ENCODE measurements at places on chromosomes 2 and 18.

GRCh38 chr18:45107425-45107824 is 426.7 kb downstream of the SETBP1 start:
- H3K27ac ChIP-seq = no peak overlapping the region
- no peaks in the 10 kb centered on the region for H3K27me3 ChIP-seq
- no peak for DNase-seq
- H3K4me1 ChIP-seq = peaks cover 4% of the 10 kb centered on the region

DNA sequence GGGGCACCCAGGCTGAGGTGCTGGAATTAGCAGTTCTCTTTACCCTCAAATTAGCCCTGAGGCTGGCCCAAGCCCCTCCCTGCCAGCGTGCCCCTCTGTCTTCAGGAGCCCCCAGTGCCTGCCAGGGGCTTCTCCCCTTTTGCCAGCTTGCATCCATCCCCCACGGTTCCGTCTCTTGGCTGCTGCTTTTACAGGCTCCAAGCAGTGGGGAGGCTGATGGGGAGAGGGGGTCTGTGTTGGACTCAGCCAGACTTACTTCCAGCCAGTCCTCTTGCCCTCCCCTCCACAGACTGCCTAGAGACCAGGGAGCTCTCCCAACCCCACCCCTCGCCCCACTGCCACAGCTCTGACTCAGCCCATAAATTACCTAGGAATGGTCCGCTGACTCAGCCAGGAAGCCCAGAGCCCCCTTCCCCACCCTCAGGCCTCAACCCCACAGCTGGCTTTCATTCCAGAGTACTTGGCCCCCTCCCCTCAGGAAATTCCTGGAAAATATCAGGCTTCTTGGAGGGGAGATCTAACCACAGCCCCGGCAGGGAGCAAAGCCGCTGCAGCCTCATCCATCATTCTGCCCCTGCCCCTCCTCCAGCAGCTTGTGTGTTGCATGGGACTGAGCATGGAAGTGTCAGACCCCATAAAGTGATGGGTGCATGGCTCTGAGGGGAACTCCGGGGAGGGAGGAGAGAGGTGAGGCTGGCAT is 184.6 kb downstream of the ZFP36L2 start:
- H3K4me1 ChIP-seq = peaks cover 67% of the 10 kb centered on the region
- no peak for DNase-seq
- H3K27ac ChIP-seq = peak overlapping the region; percentile 82
- no peaks in the 10 kb centered on the region for H3K27me3 ChIP-seq

- H3K36me3 ChIP-seq = no peaks in the 10 kb centered on the region
- no peak for DNase-seq
- no peak overlapping the region for H3K27ac ChIP-seq
- H3K4me3 ChIP-seq = no peak overlapping the region
Measured at GRCh38 chr2:178419123-178419522, 31.9 kb downstream of the PRKRA start.

DNA sequence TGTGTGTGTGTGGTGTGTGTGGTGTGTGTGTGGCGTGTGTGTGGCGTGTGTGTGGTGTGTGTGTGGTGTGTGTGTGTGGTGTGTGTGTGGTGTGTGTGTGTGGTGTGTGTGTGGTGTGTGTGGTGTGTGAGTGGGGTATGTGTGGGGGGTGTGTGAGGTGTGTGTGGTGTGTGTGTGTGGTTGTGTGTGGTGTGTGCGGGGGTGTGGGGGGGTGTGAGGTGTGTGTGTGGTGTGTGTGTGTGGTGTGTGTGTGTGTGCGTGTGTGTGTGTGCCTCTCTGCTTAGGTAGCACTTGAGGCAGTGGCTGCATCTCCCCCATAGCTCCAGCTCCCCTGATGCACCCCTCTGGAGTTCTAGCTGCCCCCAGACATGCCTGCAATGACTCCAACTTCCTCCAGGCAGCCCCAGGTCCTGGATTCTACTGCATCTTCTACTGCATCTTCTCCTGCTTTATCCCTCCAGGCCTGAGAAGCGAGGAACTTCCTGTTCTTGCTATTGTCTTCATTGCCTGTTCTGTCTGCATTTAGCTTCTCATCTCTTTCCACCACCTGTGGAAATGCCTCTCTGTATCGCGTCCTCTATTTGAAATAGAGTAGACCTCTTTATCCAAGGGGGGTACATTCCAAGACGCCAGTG is 22.2 kb upstream of the MLPH start:
- H3K36me3 ChIP-seq = no peaks in the 10 kb centered on the region
- H3K27ac ChIP-seq = no peak overlapping the region
- H3K4me1 ChIP-seq = no peaks in the 10 kb centered on the region
- H3K4me3 ChIP-seq = no peak overlapping the region
- H3K27me3 ChIP-seq = no peaks in the 10 kb centered on the region

DNA sequence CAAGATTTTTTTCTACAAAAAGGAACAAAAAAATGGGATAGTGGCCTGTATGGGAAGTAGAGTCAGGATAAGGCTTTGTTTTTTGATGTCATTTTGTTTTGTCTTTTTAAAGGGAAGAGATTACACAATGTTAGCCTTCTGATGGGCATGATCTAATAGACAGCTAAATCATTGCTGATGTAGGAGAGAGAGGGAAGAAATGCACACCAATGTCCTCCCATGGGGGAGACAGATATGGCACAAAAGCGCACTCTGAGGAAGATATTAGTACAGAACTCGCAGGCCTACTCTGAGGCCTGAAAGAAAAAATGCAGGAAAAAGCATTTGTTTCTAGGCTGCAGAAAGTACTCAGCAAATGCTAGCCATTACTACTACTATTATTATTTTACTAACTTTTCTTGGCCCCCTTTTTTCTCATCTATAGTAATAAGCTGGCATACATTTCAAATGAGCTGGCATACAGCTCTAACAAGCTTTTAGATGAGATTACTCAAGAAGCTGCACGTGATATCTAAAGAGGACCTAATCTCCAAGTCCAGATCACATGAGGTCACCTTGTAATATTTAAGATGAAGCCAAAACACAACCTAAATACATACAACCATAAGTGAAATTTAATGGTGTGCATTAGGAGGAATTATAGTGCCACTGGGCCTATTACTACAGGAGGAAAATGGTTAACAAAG is 269.4 kb upstream of the TANK start:
- H3K4me1 ChIP-seq = no peaks in the 10 kb centered on the region
- no peaks in the 10 kb centered on the region for H3K27me3 ChIP-seq
- no peak overlapping the region for H3K27ac ChIP-seq
- no peak overlapping the region for H3K4me3 ChIP-seq
- no peaks in the 10 kb centered on the region for H3K36me3 ChIP-seq

GRCh38 chr2:68839260-68839833 is 31.9 kb downstream of the BMP10 start:
- no peaks in the 10 kb centered on the region for H3K27me3 ChIP-seq
- H3K36me3 ChIP-seq = no peaks in the 10 kb centered on the region
- H3K4me1 ChIP-seq = no peaks in the 10 kb centered on the region
- no peak for DNase-seq
- no peak overlapping the region for H3K27ac ChIP-seq
- H3K4me3 ChIP-seq = no peak overlapping the region

- H3K36me3 ChIP-seq = no peaks in the 10 kb centered on the region
- no peaks in the 10 kb centered on the region for H3K27me3 ChIP-seq
- no peak overlapping the region for H3K4me3 ChIP-seq
- DNase-seq = no peak
Measured at GRCh38 chr2:156589381-156590079, 153.4 kb downstream of the GPD2 start.

GRCh38 chr2:239192975-239193374 is 207.8 kb downstream of the HDAC4 start:
- no peaks in the 10 kb centered on the region for H3K27me3 ChIP-seq
- H3K4me3 ChIP-seq = no peak overlapping the region
- DNase-seq = no peak
- H3K36me3 ChIP-seq = no peaks in the 10 kb centered on the region
- H3K4me1 ChIP-seq = no peaks in the 10 kb centered on the region

DNA sequence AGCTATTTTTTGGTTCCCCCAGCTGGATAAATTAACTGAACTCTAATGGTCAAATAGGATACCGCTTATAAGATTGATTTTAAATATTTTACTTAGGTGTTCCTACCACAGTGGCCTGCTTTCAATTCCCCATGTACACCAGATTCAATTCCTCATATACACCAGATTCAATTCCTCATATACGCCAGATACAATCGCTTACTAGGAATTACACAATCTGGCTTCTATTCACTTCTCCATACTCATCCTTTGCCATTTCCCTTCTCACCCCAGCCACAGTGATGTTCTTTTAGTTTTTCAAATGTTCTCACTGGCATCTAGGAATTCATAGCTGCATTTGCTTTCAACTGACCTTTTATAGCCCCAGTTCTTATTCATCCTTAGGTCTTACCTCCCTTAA is 66.5 kb downstream of the SLC40A1 start:
- no peak overlapping the region for H3K27ac ChIP-seq
- no peaks in the 10 kb centered on the region for H3K4me1 ChIP-seq
- H3K4me3 ChIP-seq = no peak overlapping the region
- H3K27me3 ChIP-seq = no peaks in the 10 kb centered on the region
- no peaks in the 10 kb centered on the region for H3K36me3 ChIP-seq
- DNase-seq = no peak

DNA sequence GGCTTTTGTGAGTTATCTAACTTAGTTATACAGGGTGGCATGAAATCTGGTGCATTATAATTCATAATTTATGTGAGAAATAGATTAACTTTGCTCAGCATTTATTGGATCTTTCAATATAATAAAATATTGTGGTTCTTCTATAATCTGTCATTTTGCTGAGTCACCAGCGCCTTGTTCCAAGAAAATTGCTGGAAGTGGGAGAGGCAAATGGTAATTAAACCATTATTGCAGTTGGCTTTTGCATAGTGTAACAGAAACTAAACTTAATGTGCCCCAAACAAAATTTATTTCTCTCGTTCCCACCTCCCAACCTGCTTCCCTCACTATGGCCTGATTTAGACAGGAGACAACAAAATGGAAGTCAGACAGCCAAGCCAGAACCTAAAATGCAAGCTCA is 146.3 kb downstream of the GALR1 start:
- no peak overlapping the region for H3K27ac ChIP-seq
- no peak overlapping the region for H3K4me3 ChIP-seq
- no peaks in the 10 kb centered on the region for H3K4me1 ChIP-seq
- H3K27me3 ChIP-seq = no peaks in the 10 kb centered on the region

- H3K27ac ChIP-seq = no peak overlapping the region
- DNase-seq = no peak
- no peaks in the 10 kb centered on the region for H3K36me3 ChIP-seq
Measured at GRCh38 chr2:105068875-105069274, 31.0 kb downstream of the MRPS9 start.

GRCh38 chr2:61543062-61543461 is 4.9 kb upstream of the XPO1 start:
- H3K27me3 ChIP-seq = no peaks in the 10 kb centered on the region
- no peak for DNase-seq
- no peak overlapping the region for H3K27ac ChIP-seq
- no peaks in the 10 kb centered on the region for H3K36me3 ChIP-seq
- peaks cover 9% of the 10 kb centered on the region for H3K4me1 ChIP-seq

Data from vagina (tissue), 2 donors.